Stimulated activated CD4-positive, alpha-beta T cell treated with anti-CD3 and anti-CD28 coated beads, TNF-alpha, amount 100 ng/mL, for 1 hour (primary cell): ENCODE measurements at places on chromosomes 12 and 14.

DNA sequence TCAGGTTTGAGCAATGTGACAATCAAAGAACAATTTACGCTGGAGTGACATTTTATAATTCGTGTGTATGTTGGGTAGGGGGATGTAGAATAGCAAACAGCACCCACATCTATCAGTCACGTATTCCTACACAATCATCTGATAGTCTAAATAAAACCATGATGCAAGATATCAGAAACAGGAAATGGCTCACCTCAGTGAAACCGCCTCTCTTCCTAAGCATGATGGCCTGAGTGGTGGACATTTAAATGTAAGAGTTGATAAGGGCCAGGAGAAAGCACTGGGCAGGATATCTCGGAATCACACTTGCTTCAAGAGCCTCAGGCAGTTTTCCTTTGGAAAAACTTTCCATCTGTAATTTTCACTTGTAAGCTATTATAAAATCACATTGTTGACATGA lies 128.2 kb downstream of the GRIP1 start:
- DNase-seq = no peak

- DNase-seq = no peak
Measured at GRCh38 chr14:34218881-34219280, 243.2 kb downstream of the SPTSSA start.

DNA sequence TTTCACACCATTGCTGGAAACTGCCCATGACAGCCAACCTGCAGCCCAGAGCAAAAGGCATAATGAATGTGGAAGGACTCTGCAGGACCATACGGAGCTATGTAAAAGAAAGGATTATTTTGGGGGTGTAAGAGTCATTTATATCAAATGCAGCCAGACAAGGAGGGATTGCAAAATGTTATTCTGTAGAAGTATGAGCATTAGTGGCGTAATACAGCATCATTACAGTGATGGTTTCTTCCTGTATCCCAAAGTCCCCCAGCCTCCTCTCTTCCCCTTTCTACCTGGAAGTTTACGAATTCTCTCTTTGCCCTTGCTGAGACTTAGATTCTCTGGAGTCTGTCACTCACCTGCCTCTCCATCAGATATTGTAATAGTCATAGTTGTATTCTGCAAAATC lies 89.9 kb downstream of the BORCS5 start:
- no peak for DNase-seq

- no peak for DNase-seq
Measured at GRCh38 chr12:4307593-4308333, 13.2 kb upstream of the TIGAR start.

DNA sequence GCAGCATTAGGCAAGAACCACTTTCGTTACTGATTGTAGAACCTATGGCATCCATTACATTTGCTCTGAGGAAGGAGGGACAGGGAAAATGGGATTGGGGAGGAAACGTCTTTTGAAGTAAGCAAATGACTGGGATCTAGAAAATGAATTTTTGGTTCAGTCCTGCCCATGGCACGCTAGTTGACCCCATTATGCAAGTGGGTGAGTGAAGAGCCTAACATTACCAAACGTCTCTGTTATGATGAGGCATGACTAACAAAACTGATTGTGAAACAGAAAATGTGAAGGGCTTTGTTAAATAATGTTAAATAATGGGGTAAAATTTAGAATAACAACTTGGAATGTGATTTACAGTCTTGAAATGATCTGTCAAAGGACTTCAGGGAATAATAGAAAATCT lies 38.9 kb downstream of the CPSF2 start:
- no peak for DNase-seq

DNA sequence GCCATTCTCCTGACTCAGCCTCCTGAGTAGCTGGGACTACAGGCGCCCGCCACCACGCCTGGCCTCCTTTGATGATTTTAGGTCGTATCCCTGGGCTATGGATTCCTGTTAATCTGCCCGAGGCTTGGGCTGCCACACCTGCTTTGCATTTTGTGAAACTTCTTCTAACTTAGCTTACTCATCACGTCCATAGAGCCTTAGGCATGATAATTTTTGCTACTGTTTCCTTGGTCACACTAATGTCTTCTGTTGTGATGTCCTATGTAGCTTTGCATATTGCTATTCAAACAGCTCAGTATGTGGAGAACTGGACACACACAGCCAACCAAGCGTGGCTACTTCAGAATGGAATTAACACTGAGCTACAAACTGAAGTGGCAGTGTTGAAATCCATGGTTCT lies 47.5 kb upstream of the DDX11 start:
- DNase-seq = no peak

DNA sequence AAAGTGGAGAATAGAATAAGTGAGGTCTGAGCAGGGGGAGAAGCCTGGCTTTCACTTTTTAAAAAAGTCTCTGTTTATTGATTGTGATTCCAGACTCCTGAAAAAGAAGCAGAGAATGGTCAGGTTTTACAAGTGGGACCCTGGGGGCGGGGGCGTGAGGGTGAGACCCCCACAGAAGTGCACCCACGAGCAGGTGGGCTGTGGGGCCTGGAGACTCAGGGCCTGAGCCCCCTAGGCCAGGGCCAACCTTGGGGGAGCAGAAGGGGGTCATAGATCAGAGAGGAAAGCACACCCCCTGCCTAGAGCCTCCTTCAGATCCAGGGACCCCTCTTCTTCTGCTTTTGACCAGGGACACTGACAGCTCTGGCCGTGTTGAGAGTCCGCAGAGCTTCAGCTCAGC lies 180.3 kb downstream of the ADGRD1 start:
- no peak for DNase-seq

DNA sequence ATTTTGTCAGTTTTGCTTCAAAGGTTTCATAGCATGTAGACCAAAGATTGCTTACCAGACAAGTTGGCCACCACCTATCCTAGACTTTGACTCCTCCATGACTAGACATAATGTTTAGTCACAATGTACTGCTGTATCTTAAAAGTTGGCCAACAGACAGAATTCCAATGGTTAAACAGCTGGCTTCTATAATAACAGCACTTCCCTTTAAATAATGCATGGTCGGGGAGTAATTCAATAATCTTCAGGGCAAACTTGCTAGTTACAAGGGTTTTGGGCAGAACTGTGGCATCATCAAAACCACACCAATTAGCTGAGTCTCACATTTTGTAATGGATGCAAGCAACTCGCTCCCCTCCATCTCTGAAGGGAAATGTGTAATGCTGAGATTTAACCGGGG lies 56.9 kb downstream of the IGF1 start:
- no peak for DNase-seq

- DNase-seq = no peak
Measured at GRCh38 chr14:89256951-89257350, 160.1 kb downstream of the FOXN3 start.

DNA sequence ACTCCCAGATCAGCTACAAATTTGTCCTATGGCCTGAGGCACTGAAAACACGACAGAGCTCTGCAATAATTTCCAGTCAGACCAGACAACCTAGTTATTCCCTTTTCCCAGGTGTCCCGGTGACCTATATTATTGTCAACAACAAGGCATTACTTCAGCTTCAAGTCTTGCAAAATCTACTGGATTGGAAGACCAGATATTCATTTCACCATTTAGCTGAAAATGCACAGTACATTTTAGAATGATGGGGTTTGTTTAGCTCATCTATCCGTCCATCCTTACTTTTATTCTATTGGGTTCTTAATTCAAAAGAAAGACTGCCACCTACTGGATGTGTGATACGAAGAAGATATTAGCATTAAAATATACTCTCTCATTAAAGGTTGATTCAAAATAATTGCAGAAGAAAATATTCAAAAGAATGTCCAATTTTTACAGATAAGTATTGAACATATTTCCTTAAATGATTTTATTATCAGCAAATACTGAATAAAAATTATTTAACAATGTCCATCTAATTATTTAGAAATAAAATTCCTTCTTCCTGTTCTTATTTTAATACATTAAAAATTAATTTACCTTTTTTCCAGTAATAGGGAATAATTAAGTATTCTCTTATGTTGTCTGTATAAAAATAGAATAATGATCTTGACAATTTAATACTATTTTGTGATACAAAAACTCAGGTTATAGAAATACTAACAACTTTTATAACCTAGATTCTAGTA lies 244.9 kb upstream of the LRIG3 start:
- no peak for DNase-seq

DNA sequence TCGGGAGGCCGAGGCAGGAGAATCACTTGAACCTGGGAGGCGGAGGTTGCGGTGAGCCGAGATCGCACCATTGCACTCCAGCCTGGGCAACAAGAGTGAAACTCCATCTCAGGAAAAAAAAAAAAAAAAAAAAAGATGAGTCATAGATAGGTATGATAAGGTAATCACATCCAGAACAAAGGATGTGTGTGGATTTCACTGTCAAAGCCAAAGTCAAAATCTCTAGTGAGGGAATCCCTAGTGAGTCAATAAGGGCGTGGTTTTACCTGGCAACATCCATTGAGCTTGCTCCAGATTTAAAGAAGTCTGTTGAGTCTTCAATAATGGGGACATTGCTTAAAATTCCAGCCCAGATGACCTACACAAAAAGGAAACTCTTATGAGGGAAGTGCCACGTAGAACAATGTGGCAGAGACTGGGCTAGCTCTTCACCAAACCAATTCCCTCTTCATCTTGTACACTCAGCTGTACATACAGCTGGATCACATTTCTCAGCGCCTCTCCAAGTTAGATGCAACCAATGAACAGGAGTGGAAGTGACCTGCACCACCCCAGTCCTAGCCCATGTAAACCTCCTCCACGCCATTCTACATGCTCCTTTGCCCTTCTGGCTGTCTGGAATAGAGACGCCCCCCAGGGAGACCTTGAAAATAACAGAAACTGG lies 23.4 kb downstream of the ALDH1L2 start:
- no peak for DNase-seq

GRCh38 chr12:124824195-124824594 lies 39.5 kb downstream of the SCARB1 start:
- DNase-seq = no peak
